Stimulated activated CD4-positive, alpha-beta T cell treated with anti-CD3 and anti-CD28 coated beads, TNF-alpha, amount 100 ng/mL, for 4 hours (primary cell): ENCODE measurements at places on chromosomes 7 and 10.

GRCh38 chr7:106982415-106982814 lies 62.1 kb upstream of the PRKAR2B start:
- DNase-seq: no peak

DNA sequence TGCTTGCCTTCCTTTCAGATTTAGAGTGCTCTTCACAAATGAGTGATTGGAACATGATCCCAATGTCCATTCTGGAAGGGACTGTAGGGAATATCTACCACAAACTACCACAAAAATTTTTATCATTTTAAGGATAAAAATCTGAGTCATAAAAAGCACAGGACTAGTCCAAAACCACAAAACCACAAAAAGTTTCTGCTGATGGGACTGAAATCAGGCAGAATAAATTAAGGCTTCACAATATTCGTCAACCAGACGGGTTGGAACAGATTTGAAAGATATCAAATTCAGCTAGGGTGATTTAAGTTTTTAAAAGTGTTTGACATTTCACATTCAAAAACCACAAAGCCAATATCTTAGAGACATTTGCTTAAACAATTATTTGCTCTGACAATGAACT lies 100.1 kb upstream of the PTN start:
- no peak for DNase-seq

GRCh38 chr10:12351889-12352288 lies 2.5 kb downstream of the CAMK1D start:
- no peak for DNase-seq

- DNase-seq: no peak
Measured at GRCh38 chr10:44033008-44033407, 351.9 kb downstream of the CXCL12 start.

GRCh38 chr10:125296598-125296997 lies 136.2 kb upstream of the CTBP2 start:
- DNase-seq: no peak

- no peak for DNase-seq
Measured at GRCh38 chr10:78339251-78339650, 305.6 kb downstream of the RPS24 start.

DNA sequence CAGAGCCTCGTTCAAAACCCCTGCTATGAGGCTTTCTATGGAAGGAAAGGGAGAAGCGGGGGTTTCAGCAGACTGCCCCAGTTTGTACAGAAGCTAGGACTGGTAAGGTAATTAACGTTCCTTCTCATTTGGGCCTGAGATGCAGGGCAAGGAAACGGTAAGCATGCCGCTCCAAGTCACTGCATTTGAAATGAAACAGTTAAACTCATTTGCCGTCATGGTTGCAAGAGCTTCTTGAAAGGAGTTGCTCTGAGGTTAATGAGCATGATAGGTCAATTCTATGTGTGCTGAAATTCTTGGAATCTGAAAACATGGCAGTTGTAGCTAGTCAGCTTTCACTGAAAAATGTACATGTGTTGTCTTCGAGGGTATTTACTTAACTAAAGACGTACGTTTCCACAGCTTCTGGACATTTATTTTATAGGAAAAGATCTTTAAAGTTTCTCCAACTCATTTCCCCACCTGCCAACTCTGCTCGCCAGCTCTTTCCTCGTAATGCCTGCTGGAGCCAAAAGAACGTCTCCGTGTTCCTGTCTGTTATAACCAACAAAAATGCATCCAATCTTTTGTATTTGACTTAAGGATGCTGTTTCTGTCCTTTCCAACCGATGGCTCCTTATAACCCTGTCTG lies 73.3 kb downstream of the ADAM12 start:
- no peak for DNase-seq

DNA sequence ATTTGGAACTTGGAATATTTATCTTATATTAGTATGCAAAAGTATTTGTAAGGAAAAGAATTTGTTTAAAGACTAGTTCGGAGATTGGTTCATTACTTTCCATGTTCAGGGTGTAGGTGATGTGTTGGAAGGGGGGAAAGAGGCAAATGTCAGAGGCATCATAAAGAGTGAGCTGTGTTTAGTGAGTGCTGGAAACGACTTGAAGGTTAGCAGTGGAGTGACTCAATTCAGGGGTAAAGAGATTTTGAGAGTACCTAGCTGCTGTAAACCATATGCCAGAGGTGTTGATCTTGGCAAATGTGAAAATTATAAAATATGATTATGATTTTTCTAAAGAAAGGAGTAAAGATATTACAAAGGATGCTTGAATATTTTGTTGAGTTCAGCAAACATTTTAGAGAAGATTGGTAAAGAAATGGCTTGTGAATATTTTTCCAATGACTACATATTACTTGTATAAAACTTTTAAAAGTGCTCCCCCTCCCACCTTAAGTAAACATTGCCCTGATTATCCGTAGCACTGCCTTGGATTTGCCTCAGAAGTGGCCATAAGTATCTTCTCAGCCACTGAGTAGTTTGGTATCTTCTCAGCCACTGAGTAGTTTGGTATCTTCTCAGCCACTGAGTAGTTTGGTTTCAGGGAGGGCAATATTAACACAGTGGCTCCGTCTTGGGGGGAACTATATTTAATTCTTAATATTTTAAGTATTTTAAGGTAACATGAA lies 51.5 kb downstream of the ZNRF2 start:
- DNase-seq: no peak

DNA sequence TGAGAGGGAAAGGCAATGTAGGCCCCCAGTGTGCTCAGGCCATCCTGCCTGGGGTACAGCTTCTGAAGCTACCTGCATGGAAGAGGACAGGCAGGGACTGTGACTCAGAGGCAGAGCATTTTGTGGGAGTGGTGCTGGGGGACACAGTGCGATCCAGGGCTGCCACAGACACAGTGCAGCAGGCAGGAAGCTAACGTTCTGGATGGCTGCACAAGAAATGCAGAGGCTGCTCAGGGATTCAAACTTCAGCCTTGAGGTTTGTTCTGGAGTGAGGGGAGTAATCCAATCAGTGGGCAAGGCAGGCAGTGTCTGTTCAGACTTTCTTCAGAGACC lies 648.0 kb upstream of the IGFBP3 start:
- no peak for DNase-seq

DNA sequence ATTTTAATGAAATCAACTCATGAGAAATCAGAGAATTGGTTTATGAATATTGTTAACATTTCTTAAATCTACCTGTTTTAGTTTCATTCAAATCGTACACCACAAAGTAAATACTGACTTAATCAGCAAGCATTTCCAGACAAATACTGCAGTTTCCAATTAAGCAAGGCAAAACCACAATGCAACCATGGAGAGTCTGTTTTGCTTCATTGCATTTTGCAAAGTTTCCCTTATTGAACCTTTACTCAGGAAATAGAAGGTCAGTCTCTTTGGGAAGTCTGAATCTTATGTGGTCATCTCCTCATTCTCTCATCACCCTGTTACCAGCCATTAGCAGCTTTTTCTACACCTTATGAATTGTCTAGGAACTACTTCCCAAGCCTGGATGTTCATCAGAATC lies 400.5 kb downstream of the IPMK start:
- no peak for DNase-seq

- no peak for DNase-seq
Measured at GRCh38 chr10:128859738-128860386, 607.2 kb upstream of the MGMT start.

GRCh38 chr10:123459371-123460091 lies 206.6 kb upstream of the GPR26 start:
- no peak for DNase-seq

DNA sequence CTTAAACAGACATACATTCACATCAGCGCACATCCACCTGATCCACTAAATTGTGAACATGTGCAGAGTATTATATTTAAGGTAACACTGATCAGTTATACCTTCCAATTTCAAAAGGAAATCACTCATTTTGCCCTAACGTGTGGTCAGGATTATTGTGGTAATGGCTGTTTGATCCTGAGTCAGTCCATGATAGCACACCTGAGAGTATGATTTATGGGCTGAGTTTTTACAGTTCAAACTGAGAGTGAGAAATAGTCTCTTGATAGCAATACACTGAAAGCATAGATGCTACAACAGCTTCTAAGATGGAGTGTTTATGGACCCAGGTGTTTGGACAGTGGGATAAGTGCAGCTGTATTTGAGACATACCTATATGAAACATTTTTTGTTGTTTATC lies 96.7 kb downstream of the KIF20B start:
- DNase-seq: no peak

GRCh38 chr10:68586606-68587305 lies 26.6 kb downstream of the TET1 start:
- DNase-seq: no peak

DNA sequence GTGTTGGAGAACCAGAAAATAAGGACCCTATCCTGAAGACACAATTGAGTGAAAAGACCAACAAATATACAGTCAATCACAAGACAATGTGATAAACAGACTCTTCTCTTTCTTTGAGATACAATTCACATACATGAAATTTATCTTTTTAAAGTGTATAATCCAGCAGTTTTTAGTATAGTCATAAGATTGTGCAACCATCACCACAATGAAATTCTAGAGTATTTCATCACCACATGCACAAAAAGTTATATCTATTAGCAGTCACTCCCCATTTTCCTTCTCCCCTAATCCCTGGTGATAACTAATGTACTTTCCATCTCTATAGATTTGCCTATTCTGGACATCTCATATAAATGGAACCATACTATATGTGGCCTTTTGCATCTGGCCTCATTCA lies 8.2 kb upstream of the SORBS1 start:
- no peak for DNase-seq

- DNase-seq: no peak
Measured at GRCh38 chr7:91824201-91824600, 56.3 kb downstream of the MTERF1 start.

GRCh38 chr7:24842029-24842428 lies 84.8 kb upstream of the GSDME start:
- DNase-seq: no peak

DNA sequence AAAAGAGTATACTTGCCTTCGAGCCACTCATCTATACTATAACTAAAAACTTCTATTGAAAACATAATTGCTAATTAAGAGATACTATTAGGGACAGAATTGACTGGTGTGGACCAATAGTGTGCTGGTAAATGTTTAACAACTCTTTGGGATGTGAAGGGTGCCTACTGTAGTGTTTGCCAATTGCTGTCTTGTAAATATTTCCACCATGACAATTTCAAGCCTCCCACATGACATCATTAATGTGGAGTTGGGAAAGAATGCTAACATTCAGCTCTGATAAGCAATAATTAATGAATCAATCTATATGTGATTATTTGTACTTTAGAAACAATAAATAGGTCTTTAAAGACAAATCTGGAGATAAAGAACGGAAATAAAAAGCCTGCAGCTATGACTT lies 136.8 kb downstream of the DGKB start:
- DNase-seq: no peak

DNA sequence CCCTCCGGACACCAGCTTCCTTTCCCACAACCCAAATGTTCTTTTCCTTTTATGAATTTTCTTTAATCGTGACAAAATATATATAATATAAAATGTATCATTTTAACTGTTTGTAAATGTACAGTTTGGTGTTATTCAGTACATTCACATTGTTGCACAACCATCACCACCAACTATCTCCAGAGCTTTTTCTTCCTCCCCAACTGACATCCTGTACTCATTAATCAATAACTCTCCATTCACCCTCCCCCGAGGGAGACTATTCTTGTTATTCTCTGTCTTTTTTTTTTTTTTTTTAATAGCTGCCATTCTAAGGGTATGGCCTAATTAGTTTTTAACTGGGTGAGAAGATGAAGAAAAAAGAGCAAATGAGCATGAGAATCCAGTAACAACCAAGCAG lies 30.6 kb upstream of the ITGB1 start:
- no peak for DNase-seq

DNA sequence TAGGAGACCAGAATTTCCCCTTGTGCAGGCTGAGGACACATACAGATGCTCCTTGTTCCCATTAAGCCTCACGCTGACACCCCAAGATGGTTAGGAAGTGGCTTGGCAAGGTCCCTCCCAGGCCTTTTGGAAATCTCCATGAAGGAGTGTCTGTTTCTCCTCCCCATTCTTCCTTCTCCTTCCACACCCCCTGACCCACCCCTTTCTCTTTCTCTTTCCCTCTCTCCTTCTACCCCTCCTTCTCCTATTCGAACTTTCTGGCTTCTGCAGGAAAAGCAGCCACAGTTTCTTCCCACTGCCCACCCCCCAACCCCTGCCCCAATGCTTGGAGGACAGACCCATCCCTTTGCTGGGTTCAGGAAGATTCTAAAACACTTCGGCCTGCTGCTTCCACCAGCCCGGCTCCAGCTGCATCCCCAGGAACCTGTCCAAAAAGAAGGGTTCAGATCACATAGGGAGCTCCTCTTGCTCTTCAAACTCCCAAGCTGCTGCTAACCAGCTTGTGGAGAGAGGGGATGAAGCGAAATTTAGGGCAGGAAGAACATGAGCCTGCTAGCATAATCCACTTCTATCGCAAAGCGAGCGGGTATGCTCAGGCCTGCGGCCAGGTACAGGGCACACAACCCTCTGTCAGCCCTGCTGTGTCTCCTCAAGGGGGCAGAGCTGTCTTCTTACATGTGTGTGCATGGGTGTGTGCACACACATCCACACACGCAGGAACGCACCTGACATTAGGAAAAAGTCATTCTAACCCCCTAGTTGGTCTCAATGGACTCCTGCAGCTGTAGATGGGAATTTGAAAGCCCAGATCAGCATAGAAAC lies 80.4 kb downstream of the PPP1R3C start:
- no peak for DNase-seq

GRCh38 chr10:109534193-109534592 lies 389.1 kb downstream of the XPNPEP1 start:
- DNase-seq: no peak

DNA sequence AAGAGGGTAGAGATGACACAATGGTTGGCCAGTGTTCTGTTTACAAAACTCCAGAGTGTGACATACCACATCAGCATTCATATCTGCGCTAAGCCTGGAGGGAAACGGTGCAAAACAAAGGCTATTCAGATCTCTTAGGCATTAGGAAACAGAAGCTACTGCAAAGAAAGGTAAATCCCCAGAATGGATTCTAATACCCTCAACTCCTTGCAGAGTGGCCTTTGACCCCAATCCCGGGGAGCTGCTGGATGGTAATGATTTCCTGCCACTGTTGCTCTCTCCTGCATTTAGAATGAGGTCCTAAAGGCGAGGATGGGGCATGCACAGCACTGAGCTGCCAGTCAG lies 65.2 kb downstream of the AOAH start:
- no peak for DNase-seq

- DNase-seq: no peak
Measured at GRCh38 chr10:7003831-7004395, 406.9 kb downstream of the SFMBT2 start.

DNA sequence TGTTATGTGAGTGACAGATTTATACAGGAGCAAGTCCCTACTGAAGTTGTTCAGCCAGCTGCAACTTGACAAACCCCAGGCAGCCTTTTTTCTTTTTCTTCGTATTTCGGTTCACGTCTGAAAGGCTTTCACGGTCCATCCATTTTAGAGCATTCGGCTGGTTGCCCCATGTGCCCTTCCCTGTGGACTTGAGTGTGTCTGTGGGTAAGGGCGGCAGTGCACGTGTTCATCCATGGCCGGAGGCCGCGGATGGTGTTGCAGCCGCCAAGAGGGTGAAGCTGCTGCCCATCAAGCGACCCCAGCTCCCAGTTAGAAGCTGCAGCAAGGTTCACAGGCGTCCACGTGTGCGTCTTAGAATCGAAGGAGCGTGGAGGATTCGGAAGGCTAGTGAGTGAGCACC lies 35.9 kb downstream of the PPP2R2D start:
- no peak for DNase-seq

- DNase-seq: no peak
Measured at GRCh38 chr10:227014-227413, 91.8 kb downstream of the ZMYND11 start.

GRCh38 chr7:32616625-32617024 lies 121.3 kb downstream of the AVL9 start:
- DNase-seq: no peak
